ELF-1 (cell line): ENCODE measurements at places on chromosomes 3 and 15.

GRCh38 chr3:184827572-184827971 lies 15.6 kb downstream of the VPS8 start:
- no peak for DNase-seq

- DNase-seq = no peak
These were observed 283.5 kb upstream of the ROPN1 start for GRCh38 chr3:124275412-124275811.

- no peak for DNase-seq
These were observed 1.1 kb upstream of the OR4F15 start for GRCh38 chr15:101810876-101811275.

GRCh38 chr15:59456114-59456513 lies 18.1 kb downstream of the FAM81A start:
- peak; percentile 35 for DNase-seq

DNA sequence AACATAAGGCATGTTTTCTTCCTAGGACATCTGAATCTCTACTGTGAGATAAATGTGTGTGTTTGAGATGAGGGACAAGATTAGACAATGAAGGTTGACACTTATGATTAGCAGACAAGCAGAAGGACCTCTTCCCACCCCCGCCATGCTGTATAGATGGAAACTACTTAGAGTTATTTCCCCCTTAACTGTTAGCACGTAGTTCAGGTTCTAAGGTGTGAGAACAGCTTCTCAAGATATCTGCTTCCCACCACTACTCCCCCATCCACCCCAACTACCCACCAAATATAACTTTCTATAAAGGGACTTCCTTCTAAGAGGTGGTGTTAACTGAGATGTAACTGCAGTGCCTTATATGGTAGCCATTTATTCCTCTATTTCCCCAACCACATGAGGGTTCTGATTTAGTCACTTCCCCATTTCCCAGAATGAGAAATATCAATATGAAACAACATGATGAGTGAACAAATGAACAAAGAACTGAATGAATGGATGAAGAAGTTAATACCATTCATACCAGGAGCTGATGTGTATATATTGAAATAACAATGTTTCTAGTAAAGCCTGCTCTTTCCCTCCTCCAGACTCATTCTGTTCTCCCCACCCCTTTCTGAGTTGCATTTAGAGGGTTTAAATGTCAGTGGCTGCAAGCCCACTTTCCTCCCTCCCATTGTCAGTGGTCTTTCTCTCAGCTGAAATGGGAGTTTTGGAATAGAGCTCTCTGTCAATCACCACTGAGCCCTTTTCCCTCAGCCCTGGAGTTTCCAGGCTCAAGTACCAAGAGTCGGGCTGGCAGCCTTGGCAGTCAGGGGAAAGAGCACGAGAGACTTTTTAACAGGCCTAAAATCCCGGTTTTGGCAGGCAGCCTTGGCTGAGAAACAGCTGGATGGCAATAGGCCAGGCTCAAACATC lies 7.7 kb upstream of the RFTN1 start:
- DNase-seq = no peak

GRCh38 chr3:58617338-58617761 lies 40.2 kb upstream of the FAM107A start:
- peak; percentile 94 for DNase-seq

DNA sequence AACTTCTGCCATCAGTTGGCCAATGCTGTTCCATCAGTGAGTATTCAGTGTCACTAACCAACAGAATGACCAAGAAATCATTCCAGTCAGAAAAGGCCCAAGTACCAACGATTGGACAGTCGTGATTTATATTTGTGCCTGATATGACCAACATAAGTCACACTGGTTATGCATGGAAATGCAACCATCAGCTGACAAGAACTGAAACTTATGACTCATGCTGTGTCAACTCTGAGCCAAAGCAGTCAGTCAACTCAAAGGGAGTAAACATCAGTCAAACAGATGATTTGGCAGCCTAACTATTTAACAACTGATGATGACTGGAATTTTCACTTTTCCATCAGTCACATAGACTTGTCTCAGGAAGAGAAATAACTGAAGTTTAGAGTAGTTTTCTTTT lies 142.4 kb downstream of the ANXA2 start:
- DNase-seq = no peak

GRCh38 chr3:95434491-95434890 lies 1371.6 kb downstream of the NSUN3 start:
- DNase-seq = no peak

GRCh38 chr3:103083848-103084631 lies 649.2 kb downstream of the ZPLD1 start:
- no peak for DNase-seq
